ENCODE measurements at places on chromosomes 5 and 9. TPM values are rescaled to one million over a fixed set of nuclear protein-coding genes. Genes with fewer than 3 reads are reported as not detected.

Gene PCDHB14
- 0.42 TPM for polyA plus RNA-seq

Gene SPATA6L
- 0.43 TPM for polyA plus RNA-seq

Gene IFNA2
- polyA plus RNA-seq: not detected

Gene NUDT12
- 3.4 TPM for polyA plus RNA-seq

Gene OTP
- polyA plus RNA-seq: not detected

Gene RETREG1
- polyA plus RNA-seq: 0.06 TPM

Gene CDC20B
- polyA plus RNA-seq: not detected

Gene NIM1K
- polyA plus RNA-seq: 1.3 TPM

Gene CEL
- polyA plus RNA-seq: 0.49 TPM

Gene ZBTB43
- 9.6 TPM for polyA plus RNA-seq

Gene SLC36A2
- polyA plus RNA-seq: not detected

Gene NREP
- polyA plus RNA-seq: 609 TPM

Gene LAMC3
- not detected for polyA plus RNA-seq

Gene SLC36A3
- polyA plus RNA-seq: not detected

Gene SUSD3
- 0.98 TPM for polyA plus RNA-seq

Gene ITGA2
- 5.3 TPM for polyA plus RNA-seq

Gene DMRT2
- not detected for polyA plus RNA-seq

Gene CD72
- 1.1 TPM for polyA plus RNA-seq

Gene GPBP1
- 34.0 TPM for polyA plus RNA-seq

GRCh38 chr9:113143432-113144227, 7.2 kb upstream of the SLC31A2 start:
- DNase-seq: no peak

- DNase-seq: no peak
Observed at GRCh38 chr5:111935009-111935408, 178.0 kb upstream of the NREP start.

GRCh38 chr5:78690253-78690972, 41.8 kb upstream of the LHFPL2 start:
- no peak for DNase-seq

GRCh38 chr9:76810377-76810957, 46.2 kb downstream of the PCA3 start:
- DNase-seq: no peak

- DNase-seq: no peak
Observed at GRCh38 chr5:56328753-56329560, 95.8 kb upstream of the ANKRD55 start.

GRCh38 chr5:149996205-149996890, 4.1 kb downstream of the TIGD6 start:
- no peak for DNase-seq

DNA sequence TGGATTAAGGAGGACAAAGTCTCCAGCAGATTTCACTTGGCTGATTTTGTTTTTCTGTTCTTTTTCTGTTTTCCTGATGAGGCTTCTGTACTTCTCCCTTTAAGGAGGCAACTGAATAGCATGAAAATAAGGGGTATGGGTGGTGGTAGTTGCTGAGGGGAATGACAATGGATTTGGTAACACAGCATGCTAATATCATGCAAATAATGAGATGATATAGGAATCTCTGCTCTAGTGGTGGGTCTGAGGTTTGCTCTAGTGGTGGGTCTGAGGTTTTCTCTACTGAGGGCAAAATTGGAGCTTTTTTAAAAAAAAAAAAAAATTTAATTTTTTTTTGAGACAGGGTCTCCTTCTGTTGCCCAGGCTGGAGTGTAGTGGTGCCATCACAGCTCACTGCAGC, 139.7 kb downstream of the C9orf152 start:
- DNase-seq: no peak

GRCh38 chr5:4942831-4943178, 197.3 kb upstream of the ADAMTS16 start:
- DNase-seq: no peak

- DNase-seq: no peak
Observed at GRCh38 chr5:139061856-139062255, 136.3 kb downstream of the SIL1 start.

- no peak for DNase-seq
Observed at GRCh38 chr5:66406761-66407336, 189.3 kb upstream of the MAST4 start.

GRCh38 chr9:16258191-16258590, 612.3 kb downstream of the BNC2 start:
- DNase-seq: no peak

DNA sequence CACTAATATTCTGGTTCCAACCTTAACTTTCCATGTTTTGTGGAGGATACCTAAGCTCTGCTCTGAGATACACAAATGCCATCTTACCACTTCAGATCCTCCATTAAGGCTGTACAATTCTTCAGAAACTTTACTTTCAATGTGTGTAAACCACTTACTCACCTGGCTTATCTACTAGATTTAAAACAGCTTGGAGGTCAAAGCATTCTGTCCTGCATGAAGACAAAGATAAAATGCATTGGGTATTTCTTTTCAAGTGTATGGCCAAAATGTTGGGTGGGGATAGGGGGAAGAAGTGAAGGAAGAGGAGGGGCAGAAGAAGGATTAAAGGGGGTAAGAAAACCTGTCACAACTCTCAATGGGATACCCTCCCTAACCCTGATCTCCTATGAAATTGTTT, 939 bp downstream of the GOLGA1 start:
- DNase-seq: no peak

DNA sequence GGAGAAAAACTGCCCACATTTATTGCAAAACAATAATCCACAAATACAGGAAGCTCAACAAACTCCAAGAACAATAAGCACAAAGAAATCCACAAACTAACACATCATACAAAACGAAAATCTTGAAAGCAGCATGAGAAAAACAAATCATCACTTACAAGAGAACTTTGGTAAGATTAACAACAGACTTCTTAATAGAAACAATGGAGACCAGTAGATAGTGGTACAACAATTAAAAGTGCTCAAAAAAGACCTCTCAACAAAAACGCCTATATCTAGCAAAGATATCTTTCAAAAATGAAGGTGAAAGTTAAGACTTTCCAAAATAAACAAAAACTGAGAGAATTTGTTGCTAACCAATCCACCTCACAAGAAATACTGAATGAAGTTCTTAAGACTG, 38.4 kb downstream of the CDKL3 start:
- DNase-seq: no peak

DNA sequence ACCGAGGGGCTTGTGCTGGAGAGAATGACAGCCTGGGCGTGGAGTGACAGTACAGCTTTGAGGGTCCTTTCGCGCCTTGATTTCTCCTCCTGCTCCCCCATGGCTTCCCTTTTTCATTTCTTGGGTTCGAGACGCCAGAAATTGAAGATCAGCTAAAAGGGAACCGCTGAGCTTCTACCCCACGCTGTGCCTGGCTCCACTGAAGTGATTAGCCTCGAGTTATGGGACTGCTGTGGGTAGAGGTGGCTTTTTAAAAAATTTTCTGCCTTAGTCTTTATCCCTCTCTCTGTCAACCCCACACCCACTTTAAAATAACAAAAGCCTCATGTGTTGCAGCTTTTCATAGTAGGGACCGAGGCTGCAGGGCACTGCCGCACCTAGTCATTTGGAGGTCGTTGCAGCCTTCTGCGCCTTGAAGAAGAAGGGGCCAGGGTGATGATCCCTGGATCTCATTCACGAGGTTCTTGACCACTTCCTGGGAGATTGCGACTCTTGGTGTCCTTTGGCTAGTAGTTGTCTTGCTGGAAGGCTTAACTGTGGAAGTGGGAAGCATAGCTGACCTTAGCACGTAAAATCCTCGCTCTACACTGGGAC, 603 bp downstream of the PPIP5K2 start:
- DNase-seq: no peak

DNA sequence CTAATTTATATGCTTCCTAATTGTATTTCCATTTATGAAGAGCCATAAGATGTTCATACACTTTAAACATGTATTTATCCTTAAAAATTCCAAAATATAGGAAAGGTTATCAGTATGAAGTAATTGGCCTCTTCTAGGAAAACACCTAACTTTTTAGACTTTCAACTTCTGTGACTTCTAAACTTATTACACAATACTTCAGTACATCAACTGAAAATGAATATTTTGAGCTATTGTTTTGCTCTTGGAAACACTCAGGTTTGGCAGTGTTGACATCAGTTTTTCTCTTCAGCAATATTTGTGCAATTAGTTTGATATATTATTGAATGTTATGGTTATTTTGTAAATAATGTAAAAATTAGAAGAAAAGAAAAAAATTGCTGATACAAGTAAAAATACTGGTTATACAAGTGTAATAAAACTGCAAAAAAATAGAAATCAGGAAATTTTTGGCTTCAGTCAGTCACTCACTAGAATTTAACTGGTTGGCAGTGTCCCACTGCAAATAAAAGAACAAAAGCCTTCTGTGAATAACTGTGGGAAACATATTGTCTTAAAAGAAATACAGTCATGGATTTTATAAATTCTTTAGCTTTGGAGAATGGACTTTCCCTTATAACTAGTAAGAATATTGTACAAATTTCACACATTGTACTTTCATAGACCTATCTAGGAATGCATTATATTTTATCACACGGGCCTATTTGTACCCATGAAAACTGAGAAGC, 635.9 kb downstream of the TLE1 start:
- no peak for DNase-seq

- DNase-seq: no peak
Observed at GRCh38 chr5:16013334-16014065, 166.1 kb downstream of the MARCHF11 start.

DNA sequence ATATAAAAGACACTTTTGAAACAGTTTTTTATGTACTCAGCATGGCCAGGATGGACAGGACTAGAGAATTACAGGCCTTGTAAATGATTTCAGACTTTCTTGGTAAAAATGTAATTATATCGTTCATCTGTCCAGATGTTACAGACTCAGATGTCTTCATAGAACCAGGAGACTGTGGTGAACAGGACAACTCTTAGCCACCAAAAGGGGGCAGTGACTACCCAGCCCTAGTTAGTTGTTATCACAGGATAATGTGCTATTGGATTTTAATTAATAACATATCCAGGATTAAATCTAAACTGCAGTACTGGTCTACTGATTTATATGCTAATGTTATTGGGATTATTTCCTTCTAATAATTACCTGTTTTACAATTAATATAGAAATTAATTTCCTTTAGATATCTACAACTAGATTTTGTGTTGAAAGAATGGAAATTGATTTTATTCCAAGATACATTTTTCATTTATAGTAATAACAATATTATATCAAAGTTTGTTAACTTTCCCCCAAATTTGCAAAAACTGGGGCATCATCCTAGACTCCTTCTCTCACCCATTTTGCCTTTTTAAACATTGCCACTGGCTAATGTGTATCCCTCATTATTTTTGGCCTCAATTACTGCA, 99.4 kb downstream of the MTREX start:
- DNase-seq: no peak

- DNase-seq: no peak
Observed at GRCh38 chr9:71592400-71592799, 175.9 kb downstream of the CEMIP2 start.

GRCh38 chr9:121055642-121056143, 5.6 kb upstream of the C5 start:
- no peak for DNase-seq

GRCh38 chr5:168992016-168992415, 308.9 kb downstream of the SLIT3 start:
- no peak for DNase-seq

- DNase-seq: no peak
Observed at GRCh38 chr5:5156471-5157082, 16.4 kb downstream of the ADAMTS16 start.

DNA sequence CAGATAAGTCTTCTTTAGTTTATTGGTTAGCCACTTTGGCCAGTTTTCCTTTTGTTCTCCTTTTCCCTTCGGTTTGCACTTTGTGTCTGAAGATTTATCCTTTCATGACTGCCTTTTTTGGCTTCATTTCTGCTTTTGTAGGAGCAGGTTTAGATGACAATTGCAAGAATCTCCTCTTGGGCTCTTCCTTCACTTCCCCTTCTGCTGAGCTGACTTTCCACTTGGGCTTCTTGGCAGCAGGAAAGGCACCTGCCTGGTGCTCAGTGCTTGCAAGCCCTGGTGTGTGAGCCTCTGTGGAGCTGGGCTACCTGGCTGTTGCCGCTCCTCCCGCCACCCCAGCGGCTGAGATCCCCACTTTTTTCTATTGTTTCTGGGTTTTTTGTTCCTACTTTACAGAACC, 7.3 kb downstream of the CCDC112 start:
- no peak for DNase-seq

DNA sequence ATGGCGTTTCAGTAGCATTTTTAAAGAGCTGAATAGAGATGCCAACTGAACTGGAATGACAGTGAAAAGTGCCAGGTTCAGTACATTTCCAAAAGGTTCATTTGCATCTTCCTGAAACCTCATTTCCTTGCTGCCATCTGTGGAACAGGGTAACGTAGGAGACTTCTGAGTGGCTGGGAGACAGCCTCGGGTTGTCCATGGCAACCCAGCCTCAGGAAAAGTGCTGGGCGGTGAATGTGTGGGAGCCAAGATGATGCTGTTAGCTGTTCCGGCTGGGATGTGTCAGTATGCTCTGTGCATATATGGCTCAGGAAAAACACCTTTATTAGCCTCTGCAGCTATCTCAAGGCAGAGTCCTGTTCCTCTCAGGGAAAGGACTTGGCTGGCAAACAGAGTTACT, 87.5 kb downstream of the KLHL3 start:
- no peak for DNase-seq

- DNase-seq: no peak
Observed at GRCh38 chr5:98904780-98905179, 24.0 kb downstream of the CHD1 start.

GRCh38 chr9:106878934-106879333, 16.0 kb downstream of the ZNF462 start:
- DNase-seq: peak; percentile 74

- DNase-seq: no peak
Observed at GRCh38 chr5:1959725-1960581, 77.2 kb upstream of the IRX4 start.

GRCh38 chr9:132056717-132057560, 22.7 kb downstream of the MED27 start:
- no peak for DNase-seq

GRCh38 chr5:139634028-139634325, 14.2 kb upstream of the CXXC5 start:
- DNase-seq: no peak

- DNase-seq: no peak
Observed at GRCh38 chr5:1724822-1725602, 74.6 kb downstream of the MRPL36 start.

- no peak for DNase-seq
Observed at GRCh38 chr5:126492939-126493338, 69.7 kb downstream of the GRAMD2B start.

Data from BJ (cell line).